Stimulated activated CD4-positive, alpha-beta T cell treated with anti-CD3 and anti-CD28 coated beads, Interleukin-4, amount 100 ng/mL, for 1 hour (primary cell): ENCODE measurements at places on chromosomes 6 and 20.

GRCh38 chr6:32148289-32149091 is 3.2 kb downstream of the PRRT1 start:
- peak; percentile 73 for DNase-seq

DNA sequence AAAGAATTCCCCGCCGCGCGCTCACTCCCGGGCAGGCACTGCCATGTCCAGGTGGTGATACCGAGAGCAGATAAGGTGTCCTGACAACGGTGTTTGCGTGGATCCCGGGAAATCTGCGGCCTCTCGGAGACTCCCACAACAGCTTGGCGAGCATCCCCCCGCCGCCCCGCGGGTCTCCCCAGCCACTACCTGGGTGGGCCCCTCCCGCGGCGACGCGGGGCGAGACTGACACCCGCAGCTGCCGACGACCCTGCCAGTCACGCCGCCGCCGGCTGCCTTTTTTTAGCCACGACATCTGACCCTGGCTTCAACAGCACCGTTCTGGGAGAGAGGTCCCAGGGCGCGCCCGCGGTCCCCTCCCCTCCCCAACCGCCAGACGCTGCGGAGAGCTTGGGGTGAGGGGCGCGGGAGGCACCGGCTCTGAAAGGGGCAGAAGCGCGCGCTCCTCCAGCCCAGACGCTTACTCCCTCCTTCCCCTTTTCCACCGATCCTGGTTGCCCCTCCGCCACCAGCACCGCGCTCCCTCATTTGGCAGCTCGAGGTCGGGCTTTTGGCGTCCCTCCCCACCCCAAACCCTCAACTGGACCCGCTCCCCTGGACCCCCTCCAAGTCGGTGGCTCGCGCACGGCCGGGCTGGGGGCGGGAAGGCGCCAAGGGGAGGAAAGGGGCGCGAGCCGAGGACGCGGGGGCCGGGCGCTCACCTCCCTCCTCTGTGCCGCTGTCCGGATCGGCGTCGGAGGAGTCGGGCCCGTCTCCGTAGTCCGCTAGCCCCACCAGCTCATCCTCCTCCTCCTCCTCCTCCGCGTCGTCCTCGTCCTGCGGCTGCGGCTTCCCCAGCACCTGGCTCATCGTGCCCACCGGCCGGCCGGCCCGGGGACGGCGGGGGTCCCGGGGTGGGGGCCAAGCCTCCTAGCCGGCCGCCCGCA is 665 bp downstream of the RRAGD start:
- DNase-seq = peak; percentile 36

GRCh38 chr20:32823737-32824588 is 4.2 kb downstream of the MAPRE1 start:
- DNase-seq = no peak

GRCh38 chr20:54305421-54305820 is 97.5 kb downstream of the PFDN4 start:
- no peak for DNase-seq

DNA sequence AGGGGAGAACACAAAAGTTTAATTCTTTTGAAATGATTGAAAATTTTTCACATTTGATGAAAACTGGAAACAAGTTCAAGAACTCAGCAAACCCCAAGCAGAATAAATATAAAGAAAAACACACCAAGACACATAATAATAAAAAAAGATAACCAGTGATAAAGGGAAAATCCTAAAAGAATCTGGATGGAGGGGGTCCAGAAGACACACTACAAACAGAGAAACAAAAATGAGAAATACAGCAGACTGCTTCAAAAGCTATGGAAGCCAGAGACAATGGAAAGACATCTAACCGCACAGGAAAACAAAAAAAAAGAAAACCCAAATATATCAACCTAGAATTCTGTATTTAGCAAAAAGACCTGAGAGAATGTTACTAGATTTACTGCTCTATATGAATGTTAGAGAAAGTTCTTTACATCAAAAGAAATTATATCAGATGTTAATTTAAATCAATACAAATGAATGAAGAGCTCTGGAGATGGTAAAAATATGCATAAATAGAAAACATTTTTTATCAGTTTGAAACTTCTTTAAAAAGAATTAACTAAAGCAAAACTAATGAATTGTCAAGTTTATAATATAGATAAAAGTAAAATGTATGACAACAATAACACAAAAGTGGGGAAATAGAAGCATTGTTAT is 310.7 kb upstream of the PREP start:
- no peak for DNase-seq

DNA sequence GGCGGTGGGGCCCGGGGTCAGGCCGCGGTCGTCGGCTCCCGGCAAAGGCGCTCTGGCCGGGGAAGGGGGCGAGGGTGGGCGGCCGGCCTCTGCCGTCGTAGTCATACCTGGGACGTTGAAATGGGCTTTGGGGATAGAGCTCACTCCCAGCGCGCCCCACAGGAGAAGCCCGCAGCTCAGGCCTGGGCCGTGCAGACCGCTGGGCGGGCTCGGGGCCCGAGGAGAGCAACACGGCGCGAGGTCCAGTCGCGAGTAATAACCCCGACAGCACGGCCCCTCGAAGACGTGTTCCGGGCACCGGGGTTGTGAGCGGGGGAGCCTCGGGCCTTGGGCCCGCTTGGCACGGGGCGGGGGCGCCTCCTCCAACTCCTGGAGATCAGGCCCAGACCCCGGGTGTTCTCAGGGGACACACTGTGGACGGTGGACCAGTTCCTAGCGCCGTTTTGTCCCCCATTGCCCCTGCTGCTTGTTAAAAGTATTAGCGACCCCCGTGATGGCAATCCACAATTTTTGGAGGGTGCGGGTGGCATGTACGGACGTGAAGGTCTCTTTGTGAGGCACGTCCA is 10.9 kb downstream of the FOXC1 start:
- no peak for DNase-seq

GRCh38 chr6:331622-332521 is 39.6 kb downstream of the DUSP22 start:
- DNase-seq = no peak

GRCh38 chr20:5657190-5657875 is 92.9 kb upstream of the SHLD1 start:
- no peak for DNase-seq

DNA sequence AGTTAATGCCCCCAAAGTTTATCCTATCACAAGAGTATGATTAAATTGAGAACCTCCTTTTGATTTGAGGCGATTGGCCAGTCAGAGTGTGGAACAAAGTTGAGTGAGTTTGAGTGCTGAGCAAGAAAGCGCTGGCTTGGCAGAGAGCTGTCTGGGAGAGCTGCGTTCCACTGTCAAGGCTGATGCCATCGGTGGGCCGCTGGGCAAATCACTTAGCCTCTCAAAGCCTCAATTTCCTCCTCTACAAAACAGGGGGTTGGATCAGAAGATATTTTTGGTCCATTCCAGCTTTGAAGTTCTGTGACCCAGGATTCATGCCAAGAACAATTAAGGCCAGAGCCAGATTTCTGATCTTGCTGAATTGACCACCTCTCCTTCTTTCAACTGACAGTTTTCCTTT is 60.2 kb downstream of the TMEM242 start:
- DNase-seq = no peak

DNA sequence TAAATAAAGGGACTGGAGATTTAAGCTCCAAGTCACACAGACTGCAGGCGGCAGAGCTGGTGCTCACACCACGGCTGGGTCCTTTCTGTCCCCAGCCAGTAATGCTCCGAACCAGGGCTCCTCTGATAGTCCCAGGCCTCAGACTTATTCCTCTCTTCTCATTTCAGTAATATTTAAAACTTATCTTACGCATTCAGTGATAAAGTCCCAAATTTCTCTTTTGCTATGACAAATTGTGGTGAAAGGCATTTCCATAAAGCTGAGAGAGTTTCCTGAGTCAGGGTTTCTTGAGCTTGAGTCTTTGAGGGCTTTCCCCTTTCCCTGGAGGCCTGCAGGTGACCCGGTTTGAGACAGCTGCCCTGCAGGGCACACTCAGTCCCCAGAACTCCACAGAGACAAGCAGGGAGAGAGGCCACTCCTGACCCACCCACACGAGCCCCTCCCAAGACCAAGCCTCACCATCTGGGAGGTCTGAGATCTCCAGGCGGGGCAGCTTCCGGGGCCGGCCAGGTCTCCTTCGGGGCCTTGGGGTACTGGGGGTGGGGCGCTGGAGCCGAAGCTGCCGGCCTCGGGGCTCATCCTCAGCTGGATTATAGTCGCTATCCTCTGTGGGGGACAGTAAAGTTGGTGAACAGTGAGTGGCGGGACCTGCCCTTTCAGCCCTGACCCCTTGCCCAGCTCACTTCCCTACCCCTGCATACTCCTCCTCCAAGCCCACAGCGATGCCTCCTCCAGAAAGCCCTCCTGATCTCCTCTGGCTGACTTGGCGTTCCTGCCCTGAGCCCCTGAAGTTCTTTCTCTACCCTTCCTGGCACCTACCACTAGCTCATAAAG is 6.6 kb downstream of the ZNF335 start:
- no peak for DNase-seq

GRCh38 chr6:9983168-9983567 is 431.7 kb downstream of the TFAP2A start:
- no peak for DNase-seq

- no peak for DNase-seq
Measured at GRCh38 chr6:158251565-158251964, 60.7 kb upstream of the TULP4 start.

GRCh38 chr6:117482240-117483003 is at the start of gene DCBLD1:
Gene DCBLD1 (plus strand): TSS chr6:117482674. CDS start chr6:117482782, 108 bp downstream.
- peak; percentile 55 for DNase-seq

GRCh38 chr6:26383624-26384417 is 913 bp downstream of the BTN2A2 start:
- DNase-seq = peak; percentile 13

DNA sequence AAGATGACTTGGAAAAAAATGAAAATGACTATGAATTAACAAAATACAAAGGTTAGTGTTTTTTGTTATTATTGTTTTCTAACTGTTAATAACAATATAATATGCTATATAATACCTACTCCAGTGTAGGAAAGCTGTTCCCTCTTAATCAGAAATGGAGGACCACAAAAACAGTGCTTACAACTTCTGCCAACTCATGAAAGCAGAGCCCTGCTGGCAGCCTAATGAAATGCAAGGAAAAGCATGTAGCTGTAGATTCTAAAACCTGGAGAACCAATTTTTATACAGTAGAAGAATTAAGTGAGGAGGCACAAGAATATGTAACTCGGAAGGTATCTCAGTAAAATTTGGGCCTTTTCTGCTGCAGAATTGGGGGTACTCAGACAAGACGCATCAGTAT is 29.4 kb downstream of the PHIP start:
- DNase-seq = no peak

DNA sequence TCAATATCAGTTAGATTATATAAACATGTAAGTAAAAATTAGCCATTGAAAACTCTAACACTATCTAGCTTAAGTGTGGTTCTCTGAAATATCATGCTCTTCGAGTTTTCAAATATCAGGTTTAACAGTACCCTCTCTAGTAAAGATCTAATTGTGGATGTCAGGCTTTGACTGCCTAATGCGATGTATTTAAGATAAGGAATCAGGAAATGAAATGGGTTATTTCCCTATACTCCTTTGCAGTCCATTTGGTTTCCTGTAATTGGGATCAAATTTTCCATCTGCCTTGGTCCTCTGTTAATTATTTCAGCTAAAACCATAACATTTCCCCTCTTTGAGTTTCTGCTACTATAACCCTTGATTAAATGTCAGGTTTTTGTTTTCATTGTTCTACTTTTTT is 361.3 kb upstream of the MMS22L start:
- DNase-seq = no peak

- DNase-seq = no peak
Measured at GRCh38 chr6:52116605-52116948, 29.2 kb upstream of the PKHD1 start.

- no peak for DNase-seq
Measured at GRCh38 chr6:16633961-16634360, 127.3 kb downstream of the ATXN1 start.

- DNase-seq = no peak
Measured at GRCh38 chr20:42099101-42099500, 480.9 kb upstream of the CHD6 start.

DNA sequence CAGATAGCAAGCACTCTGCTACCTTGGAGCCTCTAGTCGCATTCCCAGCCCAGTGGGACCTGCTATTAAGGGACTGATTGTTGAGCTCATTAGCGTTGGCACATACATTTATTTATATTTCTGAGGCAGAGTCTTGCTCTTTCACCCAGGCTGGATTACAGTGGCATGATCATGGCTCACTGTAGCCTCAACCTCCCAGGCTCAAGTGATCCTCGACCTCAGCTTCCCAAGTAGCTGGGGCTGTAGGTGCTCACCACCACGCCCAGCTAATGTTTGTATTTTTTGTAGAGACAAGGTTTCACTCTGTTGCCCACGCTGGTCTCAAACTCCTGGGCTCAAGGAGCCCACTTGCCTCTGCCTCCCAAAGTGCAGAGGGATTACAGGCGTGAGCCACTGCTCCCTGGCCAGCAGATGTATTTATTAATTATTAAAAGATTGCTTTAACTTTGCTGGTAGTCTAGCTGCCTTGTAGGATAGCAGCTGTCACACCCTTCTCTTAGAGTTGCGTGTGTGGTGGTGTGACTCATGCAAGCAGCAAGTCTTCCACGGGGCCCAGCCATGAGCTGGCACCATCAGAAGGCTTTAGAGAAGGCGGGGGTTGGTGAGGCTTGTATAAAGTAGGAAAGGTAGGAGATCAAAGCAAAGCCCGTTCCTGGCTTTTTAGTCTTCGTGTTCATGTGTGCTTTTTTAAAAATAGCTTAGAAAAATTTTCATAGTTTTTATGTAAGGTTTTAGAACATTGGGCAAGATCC is 16.5 kb downstream of the ACTR5 start:
- peak; percentile 52 for DNase-seq

- DNase-seq = peak; percentile 53
Measured at GRCh38 chr6:149335924-149336608, 18.6 kb downstream of the TAB2 start.

DNA sequence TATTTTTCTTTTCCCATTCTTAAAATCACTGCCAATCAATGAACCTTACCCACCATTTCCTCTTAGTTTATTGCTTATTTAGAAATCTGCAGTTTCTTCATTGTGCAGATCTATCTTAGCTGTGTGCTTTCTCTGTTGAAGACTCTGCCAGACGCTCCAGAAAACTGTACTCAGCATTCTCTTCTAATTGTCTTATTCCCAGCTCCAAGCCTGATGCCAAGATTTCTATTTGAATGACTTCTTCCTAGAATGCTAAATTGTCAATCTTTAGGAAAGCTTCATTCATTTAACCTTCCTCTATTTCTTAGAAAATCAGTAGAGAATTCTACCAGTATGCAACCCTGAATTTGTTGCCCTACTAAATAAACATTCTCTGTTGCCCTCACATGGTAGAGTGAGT is 308.9 kb downstream of the KHDRBS2 start:
- DNase-seq = no peak

- DNase-seq = peak; percentile 3
Measured at GRCh38 chr6:105587349-105588122, 184.7 kb upstream of the PREP start.

DNA sequence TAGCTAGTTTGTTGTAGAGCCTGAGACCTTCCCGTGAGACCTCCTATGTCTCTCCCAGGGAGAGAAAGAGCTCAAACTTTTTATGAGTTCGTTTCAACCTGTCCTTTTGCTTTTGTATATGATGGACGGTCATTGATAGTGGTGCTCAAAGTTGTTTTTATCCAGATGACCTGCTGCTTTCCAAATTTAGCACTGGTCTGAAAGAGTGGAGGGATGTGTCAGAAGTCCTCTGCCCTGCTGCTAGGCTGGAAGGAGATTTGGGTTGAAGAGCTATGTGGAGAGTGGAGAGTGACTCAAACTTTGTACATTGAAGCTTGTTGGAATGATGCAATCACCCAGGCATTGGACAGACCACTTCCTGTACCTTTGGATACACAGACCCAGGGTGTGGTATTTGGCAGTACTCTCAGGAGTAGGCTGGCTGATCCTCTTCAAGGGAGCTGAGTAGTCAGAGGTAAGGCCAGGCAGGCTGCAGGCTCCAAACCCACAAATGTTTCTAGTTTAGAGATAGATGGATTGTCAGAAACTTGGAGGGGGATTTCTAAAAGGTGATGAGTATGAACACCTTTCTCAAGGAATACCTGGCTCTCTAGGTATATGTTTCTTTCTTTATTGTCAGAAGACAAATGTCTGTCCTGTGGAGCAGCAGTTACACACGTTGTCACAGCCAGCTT is 49.4 kb upstream of the RREB1 start:
- DNase-seq = no peak
